ENCODE measurements at places on chromosomes 16 and 17.

DNA sequence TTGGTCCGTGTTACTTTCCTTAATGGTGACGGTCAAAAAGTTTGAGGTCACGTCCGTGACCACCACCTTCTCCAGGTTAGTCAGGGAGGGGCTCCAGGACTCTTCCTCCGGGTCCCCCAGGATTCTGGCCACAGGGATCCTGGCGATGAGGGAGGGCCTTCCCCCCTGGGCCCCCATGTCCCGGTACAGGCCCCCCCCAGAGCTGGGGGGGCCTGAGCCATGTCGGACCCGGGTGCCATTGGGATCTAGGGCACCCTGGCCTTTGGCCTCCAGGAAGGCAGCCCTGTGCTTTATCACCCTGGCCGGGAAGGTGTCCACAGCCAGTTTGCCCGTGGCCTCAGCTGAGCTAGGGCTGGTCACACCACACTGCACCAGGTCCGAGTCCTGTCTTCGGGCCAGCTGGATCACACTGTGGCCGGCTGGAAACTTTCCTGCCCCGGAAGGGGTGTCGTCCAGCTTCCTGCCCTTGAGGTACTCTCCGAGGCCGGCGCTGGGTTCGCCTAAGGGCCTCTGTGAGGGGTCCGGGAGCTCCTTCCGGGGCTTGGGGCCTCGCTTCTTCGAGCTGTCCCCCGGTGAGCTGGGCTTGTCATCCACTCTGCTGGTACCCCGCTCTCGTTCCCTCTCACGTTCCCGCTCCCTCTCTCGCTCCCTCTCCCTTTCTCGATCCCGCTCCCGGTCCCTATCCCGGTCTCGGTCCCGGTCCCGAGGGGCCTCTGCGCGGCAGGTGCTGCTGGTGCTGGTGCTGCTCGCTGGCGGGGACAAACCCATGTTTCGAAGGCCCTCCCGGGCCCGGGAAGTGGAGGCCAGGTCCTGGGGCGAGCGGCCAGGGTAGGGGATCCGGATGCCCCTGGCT lies 2.0 kb downstream of the CBX8 start:
- DNase-seq = no peak

- no peak for DNase-seq
Measured at GRCh38 chr17:75526555-75527270, 1.2 kb downstream of the LLGL2 start.

- no peak for DNase-seq
Measured at GRCh38 chr16:30622455-30623032, 12.4 kb upstream of the ZNF689 start.

DNA sequence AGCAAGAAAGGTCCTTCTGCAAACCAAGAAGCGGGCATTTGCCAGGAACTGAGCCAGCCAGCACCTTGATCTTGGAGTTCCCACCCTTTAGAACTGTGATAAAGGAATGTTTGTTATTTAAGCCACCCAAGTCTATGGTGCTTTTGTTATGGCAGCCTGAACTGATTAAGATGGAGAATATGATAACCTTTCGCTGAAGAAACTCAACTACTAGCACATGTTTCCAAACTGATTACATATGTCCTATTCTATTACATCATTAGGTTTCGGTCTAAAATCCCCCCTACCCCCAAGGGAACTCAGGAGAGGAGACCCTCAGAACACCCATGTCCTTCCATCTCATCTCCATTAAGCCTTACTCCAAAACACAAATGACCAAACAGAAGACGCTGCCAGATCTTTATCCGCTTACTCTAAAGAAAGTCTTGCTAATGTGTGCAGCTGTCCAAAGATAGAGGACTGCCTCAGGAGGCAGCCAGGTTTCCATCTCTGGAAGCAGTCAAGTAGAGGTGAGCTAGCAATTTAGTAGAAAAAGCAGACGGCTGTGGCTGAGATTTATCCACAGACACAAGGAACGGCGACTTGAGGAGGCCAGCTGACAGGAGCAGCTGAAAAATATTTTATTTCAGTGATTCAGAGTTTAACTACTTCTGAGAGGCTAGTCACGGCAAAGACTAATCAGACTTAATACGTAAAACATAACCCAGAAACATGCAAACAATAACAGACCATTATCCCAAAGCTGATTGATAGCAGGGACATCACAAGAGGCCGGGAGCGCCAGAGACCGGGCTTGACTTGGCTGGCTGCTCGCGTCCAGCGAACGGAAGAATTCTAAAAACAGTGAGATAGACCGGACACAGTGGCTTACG lies 611.4 kb upstream of the CDH5 start:
- no peak for DNase-seq

DNA sequence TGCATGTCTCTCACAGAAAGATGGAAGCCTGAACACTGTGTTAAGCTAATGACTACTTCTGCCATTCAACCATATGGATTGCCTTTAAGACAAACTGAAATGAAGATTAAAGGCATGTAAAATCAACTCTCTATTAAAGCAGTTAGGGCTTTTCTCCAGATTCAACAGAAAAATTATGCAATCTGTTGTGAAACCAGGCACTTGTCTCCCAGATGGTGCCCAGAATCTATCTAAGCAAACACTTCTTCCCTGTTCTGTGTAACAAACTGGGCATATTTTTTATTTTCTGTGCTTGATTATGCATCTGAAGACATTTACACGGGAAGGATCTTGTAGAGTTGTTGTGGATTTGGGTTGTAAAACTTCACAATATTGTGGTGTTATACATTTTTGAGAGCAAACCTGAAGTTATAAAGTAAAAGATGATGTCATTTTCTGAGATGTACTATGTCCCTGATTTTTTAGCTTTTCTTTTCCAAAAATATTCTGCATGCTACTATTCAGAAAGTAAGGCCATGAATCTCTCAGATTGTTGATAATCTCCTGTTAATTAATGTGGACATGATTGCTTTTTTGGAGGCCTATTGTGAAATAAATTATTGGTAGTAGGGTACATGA lies 1550.3 kb downstream of the CDH8 start:
- DNase-seq = no peak

DNA sequence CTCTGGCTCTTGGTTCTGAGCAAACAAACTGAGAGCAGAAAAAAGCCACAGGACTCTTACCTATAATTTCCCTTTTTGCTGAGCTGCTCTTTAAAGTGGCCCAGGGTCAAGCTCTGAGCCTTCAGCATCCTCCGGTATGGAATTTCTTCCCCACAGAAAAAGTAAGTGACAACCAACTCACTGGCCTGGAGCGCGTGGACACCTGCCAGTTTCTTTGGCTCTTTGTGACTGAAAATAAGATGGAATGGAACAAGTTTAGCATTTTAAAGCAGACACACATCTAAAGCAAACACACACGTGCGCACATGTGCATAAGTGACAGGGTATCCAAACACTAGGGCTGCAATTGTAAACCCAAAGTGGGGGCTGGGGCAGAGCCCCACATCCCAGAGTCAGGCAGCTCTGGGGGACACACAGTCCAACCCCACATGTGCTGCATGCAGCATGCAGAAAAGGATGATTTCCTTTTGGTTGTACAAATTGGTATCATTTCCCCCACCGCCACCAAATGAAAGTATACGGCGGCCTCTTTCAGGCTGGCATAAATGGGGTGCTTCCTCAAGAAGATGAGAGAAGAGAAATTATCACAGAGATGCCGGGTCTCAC lies 27.5 kb downstream of the AXIN2 start:
- DNase-seq = no peak

GRCh38 chr16:23318639-23319038 lies 16.5 kb downstream of the SCNN1B start:
- DNase-seq = no peak

DNA sequence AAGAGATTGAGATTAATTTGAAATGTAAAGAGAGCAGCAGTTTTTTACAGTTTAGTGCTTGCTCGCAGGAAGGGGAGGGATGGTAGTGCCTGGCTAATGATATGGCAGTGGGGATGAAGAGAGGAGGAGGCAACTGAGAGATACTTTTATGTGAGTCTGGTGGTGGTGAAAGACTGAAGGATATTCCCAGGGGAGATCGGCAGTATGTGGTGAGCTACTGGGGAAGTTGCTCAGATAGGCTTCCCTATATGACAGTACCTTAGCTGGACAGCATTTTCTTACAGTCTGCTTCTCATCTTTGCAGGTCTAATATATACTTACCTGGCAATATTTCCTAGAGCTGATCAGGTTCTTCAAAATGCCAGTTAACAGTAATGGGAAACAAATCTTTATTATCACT lies 8.6 kb downstream of the CEP95 start:
- DNase-seq = no peak

DNA sequence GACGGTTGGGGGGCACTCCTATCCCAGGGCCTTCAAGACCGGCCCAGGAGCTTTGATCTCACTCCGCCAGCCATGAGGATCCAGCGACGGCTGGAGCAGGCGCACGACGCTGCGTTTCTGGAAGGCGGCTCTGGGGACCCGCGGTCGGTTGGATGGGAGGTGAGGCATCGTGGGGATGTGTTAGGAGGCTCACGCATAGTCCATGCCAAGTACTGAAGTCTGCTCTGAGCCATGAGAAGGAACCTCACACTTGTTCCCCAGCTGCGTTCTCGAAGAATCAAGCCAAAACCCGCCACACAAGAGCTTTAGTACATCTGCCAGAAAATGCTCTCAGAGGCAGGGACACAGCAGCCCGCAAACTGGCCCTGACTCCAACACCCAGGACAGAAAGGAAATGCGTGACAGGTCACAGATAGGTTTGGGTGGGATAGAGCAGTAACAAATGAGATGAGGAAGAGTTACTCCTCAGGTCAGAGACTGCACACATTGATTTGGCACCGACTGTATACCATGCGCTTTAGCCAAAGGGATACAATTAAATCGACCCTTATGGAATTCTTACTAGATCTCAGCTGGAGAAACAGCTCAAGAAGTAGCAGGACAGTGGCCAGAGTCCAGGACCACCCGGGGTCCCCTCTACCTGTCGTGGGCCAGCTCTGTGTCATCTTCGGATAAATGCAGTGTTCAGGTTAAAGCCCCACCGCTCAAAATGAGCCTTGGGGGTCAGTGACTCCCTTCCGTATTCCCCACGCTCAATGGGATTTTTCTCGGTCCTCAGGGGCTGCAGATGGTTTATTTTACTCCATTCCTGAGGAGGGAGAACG lies 6.7 kb upstream of the GSG1L start:
- no peak for DNase-seq

DNA sequence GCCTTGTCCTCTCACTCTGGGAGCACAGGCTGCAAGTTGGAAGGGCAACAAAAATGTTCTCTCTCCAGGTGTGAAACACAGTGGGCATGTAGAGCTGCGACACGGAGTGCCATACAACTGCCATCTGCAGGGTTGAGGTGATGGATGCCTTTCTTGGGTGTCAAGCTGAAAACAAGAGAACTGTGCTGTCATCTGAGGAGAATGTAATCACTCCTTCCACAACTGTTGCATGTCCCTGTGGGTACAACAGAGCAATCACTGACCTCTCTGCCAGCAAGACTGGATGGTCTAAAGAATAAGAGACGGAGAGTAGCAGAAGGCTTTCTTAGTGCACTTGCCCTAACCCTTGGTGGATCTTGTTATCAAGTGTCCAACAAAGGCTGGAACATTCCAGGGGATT lies 29.2 kb downstream of the SLFN11 start:
- no peak for DNase-seq

- DNase-seq = no peak
Measured at GRCh38 chr17:56638591-56639051, 45.1 kb downstream of the NOG start.

DNA sequence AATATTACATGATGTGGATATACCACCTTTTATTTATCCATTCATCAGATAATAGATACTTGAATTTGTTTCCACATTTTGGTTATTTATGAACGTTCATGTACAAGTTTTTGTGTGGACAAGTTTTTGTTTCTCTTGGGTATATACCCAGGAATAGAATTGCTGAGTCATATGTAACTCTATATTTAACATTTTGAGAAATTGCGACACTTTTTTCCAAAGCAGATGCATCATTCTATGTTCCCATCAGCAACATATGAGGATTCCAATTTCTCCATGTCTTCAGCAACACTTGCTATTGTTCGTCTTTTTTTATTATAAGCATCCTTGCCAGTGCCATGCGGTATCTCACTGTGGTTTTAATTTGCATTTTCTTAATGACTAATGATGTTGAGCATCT lies 93.9 kb downstream of the GSG1L start:
- DNase-seq = no peak
